ENCODE measurements at places on chromosomes 3 and 15.
A peak's percentile ranks its signal among the peaks of the same experiment; 100 is the strongest.

DNA sequence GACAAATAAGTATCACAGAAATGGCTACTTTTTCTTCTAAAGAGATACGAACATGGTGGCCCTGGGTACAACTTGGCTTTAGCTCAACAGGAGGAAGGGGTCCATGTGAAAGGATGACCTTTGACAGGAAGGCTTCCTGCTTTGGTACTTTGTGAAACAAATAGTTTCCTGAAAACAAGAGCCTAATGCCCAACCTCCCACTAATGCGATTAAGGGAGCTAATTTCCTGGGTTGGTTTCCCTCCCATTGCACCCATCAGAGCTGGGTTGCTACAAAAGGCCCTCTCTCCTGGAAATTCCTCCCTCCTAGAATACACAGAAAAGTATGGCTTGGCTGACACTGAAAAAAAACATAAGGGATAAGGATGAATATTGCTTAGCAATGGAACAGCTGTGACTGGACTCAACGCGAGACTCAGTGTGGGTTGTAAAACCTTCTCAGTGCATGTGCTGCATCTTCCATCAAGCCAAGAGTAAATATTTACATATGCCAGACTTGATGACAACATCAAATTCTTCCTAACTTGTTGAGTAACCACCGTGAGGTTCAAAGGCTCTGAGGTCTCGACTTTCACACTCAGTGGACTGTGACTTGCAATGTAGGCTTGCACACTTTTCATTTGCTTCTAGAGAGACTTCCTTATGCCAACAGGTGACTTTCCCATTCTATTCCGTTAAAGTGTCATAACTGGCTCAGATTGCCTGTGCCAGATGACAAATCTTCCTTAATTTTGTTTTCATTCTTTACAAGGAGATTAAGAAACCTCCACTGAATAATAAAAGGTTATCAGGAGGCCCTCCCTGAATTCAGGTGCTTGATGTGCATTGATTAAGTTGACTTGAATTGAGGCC lies 60.1 kb downstream of the ADAMTS9 start:
- no peak for DNase-seq

- DNase-seq: no peak
Measured at GRCh38 chr3:187403768-187404288, 35.6 kb downstream of the RTP4 start.

DNA sequence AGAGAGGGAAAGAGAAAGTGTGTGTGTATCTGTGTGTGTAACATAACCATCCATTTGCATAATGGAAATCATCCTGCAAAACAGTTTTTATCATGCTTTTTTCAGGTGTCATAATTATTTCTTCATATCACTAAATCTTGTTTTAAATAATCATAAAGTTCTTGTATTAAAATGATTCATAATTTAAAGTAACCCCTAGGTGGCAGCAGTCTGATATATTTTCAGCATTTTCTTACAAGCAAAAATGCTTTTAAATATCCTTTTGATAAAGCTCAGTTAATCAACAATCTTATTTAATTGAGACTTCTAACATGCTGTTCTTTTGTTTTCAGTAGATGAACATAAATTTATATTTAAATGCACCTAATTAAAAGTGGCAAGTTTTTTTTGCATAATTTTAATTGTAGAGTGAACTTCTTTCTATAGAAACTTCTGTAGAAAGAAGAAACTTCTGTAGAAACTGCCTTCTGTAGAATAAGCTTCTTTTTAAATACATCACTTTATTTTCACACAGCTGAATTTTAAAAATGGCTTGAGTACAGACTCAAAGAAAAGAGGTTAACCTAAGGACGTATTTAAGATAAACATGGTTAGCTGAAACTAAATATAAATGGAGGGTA lies 72.5 kb downstream of the OPA1 start:
- no peak for DNase-seq

DNA sequence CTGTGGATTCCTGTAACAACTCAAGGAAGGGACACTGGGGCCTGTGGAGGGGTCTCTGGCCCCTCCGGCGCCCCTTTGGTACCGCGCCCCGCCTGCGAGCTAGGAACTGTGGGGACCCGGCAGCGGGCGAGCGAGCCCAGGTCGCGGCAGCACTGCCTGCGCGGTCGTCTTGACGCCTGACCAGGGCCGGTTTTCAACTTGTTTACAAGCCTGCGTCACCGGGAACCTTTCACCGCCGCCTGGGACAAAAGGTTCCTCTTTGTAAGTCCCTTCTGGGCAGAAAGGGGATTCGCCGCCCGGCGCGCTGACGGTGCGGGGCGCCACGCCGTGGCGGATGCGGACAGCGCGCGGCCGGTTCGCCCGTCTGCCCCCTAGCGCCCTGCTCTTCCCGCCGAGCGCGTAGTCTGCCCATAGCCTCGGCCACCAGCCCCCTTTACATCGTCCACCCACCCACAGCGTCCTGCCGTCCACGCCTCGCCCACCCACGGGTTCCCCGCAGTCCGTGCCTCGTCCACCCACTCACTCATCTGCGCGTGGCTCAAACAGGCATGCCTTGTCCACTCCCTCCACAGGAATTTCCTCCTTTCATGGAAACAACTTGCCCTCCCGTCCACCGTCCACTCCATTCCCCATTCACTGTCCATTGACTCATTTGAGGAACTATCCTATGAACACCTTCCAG lies 5.5 kb upstream of the CFAP100 start:
- no peak for DNase-seq

DNA sequence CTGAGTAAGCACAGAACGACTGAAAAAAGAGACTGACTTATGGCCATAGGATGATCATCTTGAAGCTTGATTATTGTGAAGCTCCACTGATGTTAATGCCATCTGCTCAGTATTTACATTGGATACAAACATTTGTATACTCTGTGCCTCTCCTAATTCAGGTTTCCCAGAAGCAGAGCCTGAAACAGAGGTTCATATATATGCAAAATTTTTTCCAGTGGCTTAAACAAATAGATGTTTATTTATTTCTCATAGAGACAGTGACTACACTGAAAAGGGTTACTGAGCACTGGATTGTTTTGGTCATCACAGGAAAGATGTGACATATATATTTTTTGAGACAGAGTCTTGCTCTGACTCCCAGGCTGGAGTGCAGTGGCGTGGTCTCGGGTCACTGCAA lies 36.3 kb downstream of the SCN11A start:
- no peak for DNase-seq

DNA sequence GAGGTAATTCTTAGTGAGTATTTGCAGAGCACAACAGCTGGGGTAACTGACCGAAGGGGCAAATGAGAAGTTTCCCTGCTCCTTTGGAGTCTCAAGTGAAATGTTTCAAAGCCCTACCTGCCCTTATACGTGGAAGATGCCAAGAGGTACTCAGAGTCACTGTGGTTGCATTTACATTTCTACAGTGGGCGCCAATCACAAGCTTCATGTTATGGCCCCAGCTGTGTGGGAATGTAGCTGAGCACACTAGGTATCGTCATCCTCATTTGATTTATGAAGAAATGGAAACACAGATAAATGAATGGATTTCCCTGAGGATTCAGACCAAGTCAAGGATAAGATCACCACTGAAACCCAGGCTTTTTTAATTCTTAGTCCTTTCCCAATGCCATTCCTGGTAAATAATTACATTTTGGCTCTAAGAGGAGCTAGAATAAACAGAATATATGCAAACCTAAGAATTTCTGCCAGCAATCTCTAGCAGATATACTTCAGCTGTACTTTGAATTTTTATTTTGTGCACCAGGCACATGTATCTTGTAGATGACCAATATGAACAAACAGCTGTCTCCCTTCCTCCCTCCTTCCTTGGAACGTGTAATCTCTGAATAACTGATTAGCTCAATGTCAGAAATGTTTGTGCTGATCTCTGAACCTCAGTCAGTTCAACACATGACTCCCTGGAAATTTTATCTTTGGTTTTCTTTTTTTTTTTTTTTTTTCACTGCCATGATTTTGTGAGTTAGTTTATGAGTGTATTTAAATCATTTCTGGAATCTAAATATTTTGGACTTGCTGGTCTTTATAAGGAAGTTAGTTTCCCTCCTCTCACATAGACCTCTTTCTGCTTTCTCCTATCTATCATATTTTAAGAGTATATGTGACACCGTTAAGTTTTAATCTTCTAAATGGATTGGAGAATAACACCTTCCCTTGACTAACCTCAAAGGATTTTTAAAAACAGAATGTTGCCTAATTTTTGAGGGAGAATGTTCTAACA lies 69.2 kb downstream of the MAP2K5 start:
- no peak for DNase-seq

DNA sequence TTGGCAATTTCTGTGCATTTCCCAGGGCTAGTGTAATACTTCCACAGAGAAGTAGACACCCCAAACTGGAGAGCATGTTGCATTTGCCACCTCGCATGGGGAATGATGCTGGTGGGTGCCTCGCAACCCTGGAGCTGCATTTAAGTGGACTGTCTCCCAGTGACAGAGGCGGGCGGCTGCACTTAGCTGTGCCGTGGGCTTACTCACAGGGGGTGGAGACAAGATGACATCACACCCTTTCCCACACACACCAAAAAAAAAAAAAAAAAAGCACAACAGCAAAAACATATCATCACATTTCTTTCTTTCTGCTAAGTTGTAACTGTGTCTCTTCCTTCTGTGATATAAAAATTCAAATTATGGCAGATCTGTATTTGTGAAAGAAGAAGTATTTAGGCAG lies at the start of gene ABI3BP:
ABI3BP (minus strand) TSS at position 113 of the 400 bp plus-strand sequence; CDS start at position 76, 37 bp downstream.
- no peak for DNase-seq

GRCh38 chr3:154224866-154225265 lies 99.4 kb downstream of the DHX36 start:
- no peak for DNase-seq

GRCh38 chr15:84616235-84616634 lies 15.4 kb downstream of the ZSCAN2 start:
- no peak for DNase-seq

GRCh38 chr15:98980899-98981228 lies 26.7 kb downstream of the PGPEP1L start:
- DNase-seq: no peak

GRCh38 chr15:31326875-31327668 lies 437 bp downstream of the KLF13 start:
- peak; percentile 75 for DNase-seq

GRCh38 chr3:182716114-182716688 lies 77.1 kb upstream of the ATP11B start:
- DNase-seq: no peak

GRCh38 chr3:30733696-30734095 lies 127.3 kb downstream of the TGFBR2 start:
- no peak for DNase-seq

Data from activated T-helper 1 cell treated with Interleukin-2 at 50 U/mL for 16 hours (primary cell).